ENCODE measurements at places on chromosomes 1 and 21.

- no peak for DNase-seq
Measured at GRCh38 chr1:69567652-69568420, at the start of gene LRRC7. Gene LRRC7, plus strand, starts transcription at chr1:69567922. Its CDS starts 718 bp downstream, at chr1:69568640.

DNA sequence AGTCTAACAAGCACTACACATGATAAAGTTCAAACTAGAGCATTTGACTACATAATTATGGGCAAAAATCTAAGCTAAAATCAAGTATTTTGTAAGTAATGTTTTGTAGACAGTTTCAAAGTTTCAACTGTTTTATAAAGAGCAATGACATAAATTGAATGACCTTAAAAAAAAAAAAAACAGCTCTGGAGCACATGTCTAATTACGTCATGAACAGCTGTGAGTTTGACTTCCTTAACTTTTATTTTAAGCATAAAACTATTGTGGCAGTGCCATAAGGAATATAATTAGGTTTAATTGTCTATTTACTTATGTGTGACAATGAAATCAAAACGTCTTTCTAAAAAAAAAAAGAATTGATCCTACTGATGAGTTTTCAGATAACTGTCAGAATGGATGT is 272.5 kb upstream of the LRRC7 start:
- no peak for DNase-seq

DNA sequence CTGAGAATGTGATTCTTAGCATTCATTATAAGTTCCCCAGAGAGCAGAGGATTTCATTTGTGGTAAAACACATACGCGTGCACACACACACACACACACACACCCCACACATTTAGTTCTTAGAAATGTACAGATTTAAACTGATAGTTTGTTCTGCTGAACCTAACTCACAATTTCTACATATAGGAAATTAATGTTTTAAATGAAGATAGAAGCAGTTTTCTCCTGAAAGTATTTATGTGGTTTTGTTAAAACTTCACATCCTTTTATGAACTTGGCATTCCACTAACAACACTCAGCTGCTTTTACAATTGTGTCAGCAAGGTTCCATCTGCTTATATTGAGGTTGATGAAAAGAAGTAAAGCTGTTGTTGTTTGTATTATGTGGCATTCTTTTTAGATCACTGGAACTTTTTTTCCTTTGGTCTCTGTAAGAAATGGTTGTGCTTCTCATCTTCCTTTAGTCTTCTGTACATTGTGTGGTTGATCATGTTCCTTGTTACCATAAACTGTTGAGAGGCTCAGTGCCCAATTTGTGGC is 41.6 kb downstream of the AK4 start:
- no peak for DNase-seq

- no peak for DNase-seq
Measured at GRCh38 chr1:177794376-177794991, 175.4 kb downstream of the SEC16B start.

DNA sequence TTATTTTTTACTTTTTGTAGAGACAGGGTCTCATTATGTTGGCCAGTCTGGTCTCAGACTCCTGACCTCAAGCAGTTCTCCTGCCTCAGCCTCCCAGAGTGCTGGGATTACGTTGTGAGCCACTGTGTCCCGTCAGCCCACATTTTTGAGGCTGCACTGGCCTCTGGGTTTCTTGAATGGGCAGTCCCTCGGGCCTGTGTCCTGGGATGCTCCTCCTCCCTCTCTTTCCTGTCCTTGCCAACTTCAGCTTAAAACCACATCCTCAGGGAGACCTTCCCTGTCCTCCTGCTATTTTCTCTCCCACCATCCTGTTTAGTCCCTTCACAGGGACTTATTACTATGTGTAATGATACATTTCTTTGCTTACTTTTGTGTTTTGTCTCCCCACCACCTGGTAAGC is 31.4 kb upstream of the LYST start:
- no peak for DNase-seq

DNA sequence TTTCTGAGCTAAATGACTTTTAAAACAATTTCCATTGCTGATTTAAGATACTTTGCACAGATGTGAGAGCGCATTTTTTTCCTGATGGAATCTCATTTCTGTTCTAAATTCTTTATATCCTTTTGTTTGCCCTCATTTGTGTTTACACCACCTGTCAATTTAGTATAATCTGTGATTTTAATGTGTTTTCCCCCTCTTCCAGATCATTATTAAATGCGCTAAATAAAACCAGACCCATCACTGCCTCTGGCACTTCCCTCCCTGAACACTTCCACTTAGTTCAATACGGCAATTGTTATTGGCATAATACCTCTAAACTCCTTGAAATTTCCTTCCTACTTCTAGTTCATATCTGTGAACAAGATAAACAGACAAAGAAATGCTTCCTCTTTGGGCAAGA is 186.9 kb upstream of the ADGRL2 start:
- DNase-seq: no peak

GRCh38 chr1:31897526-31898100 is 40.6 kb downstream of the PTP4A2 start:
- no peak for DNase-seq

DNA sequence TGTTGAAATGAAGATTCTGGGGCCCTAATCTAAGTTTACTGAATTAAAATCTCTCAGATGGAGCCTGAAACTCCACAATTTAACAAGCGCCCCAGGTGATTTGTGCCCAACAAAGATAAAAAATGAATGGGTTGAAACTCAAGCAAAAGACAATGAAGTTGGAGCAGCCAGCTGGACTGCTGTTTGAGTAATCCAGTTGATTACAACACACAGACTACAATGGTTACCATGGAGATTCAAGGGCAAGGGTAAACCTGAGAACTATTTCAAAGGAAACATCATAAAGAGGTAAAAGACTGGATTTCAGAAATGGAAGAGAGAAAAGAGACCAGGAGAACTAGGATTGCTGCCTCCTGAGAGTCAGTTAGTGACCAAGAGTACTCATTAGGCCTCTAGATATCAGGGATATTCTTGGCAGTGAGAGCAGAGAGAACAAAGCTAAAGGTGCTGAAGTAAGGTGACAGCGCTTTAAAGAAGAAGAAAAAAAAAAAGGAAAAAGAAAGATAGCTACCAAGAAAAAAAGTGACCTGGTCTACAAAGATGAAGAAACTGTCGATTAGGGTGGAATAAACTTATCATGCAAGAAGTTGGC is 44.5 kb downstream of the LRRC53 start:
- DNase-seq: no peak

GRCh38 chr1:22751124-22751531 is 40.5 kb downstream of the EPHB2 start:
- DNase-seq: no peak

- DNase-seq: no peak
Measured at GRCh38 chr1:157485793-157486192, 66.5 kb downstream of the FCRL5 start.

GRCh38 chr1:228811712-228812305 is 76.5 kb downstream of the RHOU start:
- DNase-seq: no peak

GRCh38 chr1:192696082-192696481 is 60.1 kb downstream of the RGS13 start:
- DNase-seq: no peak

DNA sequence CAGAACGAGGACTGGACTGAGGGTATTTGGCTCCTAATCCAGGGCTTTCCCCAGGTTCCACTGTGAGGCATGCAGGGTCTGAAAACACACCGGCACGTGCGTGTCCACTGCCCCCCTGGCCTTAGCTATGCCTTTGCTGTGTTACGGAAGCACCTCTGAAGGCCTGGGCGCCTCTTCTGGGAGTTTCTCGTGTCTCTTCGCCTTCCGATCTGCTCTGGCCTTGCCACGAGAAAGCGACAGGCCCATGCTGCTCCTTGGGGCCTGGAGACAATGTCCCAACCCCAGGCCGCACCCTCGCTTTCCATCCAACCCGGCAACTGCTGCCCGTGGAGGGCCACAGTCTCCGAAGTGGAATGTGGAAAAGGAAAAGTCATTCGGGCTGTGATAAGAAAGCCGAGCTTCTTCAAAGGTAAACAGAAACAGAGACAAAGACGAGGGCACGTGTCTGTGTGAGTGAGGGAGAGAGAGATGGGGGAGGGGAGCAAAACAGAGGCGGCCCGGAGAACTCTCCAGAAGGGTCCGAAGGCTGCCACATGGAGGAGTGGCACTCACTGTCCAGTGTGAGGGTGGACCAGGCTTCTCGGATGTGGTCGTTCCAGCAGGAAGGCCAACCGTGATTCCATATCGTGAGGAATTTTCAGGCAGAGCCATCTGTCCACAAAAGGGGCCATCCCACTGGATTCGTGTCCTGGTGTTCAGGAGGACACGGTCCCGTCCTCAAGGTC is 3.4 kb upstream of the UMODL1 start:
- DNase-seq: no peak

DNA sequence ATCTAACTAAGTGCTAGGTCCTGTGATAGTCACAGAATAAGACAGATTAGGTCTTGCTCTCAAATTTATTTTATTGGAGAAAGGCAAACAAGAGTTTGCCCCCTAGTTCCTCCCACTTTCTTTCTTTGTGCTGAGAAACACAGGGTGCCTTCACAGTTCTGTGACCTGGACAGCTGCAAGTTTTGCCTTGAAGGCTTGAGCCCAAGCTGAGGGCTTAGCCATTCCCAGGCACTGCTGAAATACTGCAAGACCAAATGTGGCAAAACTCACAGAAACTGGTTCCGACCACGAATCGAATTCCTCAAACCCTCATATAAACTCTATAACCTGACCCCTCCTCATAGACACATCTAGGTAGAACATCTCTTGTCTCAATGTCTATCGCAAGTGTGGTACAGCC is 227.9 kb downstream of the RERE start:
- no peak for DNase-seq
